ENCODE measurements at places on chromosomes 3 and 15.

- no peak for DNase-seq
These were observed 32.2 kb downstream of the ARMC8 start for GRCh38 chr3:138219255-138219654.

DNA sequence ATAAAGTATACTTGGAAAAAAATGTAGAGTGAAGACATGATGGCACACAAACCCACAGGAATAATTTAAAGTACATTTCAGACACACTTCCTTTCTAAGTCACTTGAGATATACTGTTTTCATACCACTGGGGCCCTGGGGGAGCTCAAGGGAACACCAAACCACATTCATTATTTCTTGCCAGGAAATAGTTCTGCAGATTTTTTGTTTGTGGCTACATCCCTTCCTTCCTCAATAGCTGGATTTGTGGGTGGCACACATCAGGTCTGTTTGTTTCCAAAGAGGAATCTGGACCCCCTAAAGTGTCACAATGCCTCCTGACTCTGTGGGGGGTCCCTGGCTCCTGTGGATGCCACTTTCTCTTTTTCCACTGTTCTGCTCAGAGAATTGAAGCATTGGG lies 153.5 kb upstream of the COL8A1 start:
- DNase-seq, result no peak

DNA sequence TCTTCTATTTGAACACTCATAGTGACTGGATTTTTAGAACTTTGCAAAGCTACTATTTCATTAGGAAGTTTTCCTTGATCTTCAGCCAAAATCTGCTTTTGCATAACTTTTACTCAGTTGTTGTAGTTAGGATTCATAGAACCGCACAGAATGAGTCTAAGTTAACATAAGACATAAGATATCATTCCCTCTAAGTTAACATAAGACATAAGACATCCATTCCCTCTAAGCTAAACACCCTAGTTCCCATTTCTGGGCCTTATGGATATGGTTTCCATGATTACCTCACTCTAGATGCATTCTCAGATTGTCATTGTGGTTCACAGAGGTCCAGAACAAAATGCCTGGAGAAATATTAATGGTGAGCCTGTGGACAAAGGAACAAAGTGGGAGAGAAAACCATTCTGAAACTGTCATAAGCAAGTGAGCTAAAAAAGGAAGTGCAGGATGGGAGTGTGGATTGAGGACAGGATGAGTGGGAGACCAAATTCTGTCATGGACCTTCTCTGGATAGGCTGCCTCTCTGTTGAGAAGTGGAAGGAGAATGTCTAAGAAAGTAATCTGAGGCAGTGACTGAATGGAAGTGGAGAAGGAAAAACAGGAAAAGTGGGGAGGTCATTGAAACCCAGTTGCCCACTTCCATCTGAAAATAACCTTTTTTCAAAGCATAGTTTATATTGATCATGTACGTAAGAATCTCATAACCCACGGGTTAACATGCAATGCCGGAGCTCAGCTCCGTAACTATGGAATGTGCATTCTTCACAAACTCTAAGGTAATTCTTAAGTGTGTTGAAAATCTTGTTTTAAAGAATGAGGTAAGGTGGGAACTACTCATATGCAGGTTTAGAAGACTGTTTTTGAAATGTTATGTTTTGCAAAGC lies 37.4 kb upstream of the SECISBP2L start:
- no peak for DNase-seq

DNA sequence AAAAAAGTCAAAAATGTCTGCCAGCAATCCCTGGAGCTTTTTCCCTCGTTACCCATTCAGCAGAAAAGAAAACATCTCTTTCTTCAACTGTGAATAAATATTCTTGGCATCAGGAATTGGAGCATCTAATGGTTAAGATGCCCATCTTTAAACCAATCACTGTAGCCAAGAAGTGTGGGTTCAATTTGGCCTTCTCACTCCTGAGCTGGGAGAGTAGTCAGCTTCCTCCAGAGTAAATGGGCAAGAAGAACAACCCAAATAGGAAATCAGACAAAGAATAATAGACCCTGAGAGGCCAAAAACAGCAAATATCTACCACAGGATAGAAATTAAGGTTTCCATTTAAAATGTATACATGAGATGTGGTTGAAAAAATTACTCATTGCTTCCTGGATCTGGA lies 508.0 kb upstream of the MDFIC2 start:
- DNase-seq, result no peak

DNA sequence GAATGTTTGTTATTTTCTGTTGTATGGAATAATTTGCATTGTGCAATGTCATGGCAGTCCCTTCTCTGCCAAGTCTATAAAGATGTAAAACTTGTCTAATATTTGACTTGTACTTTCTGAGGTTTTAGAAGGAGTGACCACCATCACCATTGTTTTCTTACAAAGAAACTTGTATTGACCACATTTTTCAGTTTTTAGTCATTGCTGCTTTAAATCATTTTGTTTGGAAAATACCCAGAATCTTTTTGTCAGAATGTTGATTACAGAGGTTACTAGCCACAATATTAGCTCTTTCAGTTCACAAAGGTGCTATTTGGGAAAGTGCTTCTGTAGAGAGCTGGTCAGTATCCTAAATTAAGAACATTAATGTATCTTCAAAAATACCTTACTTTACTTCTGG lies 532.4 kb upstream of the GBE1 start:
- no peak for DNase-seq

- no peak for DNase-seq
These were observed 53.6 kb upstream of the RBMS3 start for GRCh38 chr3:29227307-29227706.

DNA sequence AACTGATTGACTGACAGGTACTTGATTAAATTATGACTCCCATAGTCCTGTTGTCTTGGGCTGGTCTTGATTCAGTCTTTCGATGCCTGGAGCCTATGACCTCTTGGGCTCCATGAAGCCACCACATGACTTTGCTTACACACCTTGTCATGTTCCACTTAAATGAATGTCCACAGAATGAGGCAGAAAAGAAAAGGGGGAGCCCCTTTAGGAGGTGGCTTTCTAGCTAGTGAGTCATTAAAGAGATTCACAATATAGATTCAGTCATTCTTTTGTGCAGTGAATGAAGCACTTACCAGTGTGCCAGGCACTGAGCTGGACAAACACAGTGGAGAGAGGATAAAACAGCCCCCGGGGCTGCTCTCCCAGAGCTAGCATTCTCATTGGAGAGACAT lies 17.1 kb downstream of the VIPR1 start:
- DNase-seq, result no peak

GRCh38 chr3:173977747-173978146 lies 580.2 kb downstream of the NLGN1 start:
- DNase-seq, result no peak

GRCh38 chr3:160434071-160434470 lies 15.5 kb downstream of the TRIM59 start:
- DNase-seq, result no peak

- DNase-seq, result no peak
These were observed 440.7 kb upstream of the THBS1 start for GRCh38 chr15:39140060-39140604.

- no peak for DNase-seq
These were observed 31.3 kb upstream of the TMEM115 start for GRCh38 chr3:50390508-50391224.

DNA sequence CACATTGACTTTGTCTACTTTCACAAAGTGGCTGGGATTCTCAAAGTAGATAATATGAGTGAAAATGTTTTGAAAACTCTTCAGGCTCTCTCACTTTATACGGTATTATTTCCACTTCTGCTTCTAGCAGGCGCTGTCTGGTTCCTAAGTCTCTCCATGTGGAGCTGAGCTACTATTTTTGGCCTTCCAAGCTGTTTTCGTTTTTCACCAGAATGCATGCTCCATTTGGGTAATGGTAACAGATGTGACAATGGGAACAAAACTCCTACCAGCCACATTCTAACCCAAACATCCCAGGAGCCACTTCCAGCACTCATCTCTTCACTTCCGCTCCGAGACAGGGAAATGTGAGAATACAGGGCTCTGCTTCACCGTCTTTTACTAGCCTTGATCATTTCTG lies 586.7 kb downstream of the NTRK3 start:
- DNase-seq, result no peak

- no peak for DNase-seq
These were observed 455.3 kb upstream of the ALCAM start for GRCh38 chr3:104911376-104911775.

DNA sequence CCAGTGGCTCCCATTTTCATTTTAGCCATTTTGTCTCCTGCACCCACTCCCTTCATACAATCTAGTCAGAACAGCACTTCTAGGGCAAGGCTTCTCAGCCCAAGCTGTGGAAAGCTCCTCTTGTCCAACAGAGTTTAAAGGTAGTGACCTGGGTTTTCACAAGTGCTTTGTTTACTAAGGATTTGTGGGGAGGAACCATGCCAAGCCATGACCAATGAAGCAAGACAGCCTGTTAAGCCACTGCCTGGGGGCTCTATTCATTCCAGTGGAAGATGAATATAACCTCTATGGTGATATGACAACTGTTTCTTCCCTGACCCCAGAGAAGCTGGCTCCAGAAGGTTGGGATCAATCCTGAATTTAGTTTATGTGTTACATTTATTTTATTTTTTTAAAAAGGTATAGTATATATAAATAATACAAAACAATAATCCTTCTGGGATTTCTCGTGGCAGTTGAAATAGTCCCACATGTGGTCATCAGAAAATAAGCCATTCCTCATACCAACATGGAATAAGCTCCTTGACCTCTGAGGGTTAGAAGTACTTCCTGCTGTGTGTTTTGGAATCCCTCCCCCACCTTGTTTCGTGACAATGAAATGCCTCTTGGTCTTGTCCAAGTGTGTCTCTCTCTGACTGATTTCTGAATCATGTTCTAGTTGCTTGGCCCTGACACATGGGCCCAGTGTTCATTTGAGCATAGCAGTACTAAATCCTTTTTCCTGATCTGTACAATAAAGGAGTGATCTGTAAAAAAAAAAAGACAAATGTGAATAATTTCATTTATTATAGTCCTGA lies 13.3 kb upstream of the THUMPD3 start:
- no peak for DNase-seq

DNA sequence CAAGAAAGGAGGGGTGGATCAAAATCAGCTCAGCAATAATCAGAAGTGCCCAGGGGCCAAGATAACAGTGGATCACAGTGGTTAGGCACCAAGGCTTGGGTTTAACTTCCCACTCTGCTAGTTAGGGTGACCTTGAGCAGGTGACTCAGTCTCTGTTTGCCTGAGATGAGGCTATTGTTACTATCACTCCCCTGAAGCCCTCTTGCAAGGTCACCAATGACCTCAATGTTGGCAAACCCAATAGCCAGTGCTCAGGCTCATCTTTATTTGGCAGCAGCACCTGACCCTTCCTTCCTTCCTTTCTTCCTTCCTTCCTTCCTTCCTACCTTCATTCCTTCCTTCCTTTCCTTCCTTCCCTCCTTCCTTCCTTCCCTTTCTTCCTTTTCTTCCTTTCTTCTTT lies 102.4 kb upstream of the HACD2 start:
- no peak for DNase-seq

Data from effector memory CD4-positive, alpha-beta T cell (primary cell).